ENCODE measurements at places on chromosomes 1 and 21.

GRCh38 chr1:167268347-167268787 is 47.7 kb downstream of the POU2F1 start:
- no peak for DNase-seq

GRCh38 chr1:199290186-199290585 is 651.3 kb downstream of the PTPRC start:
- DNase-seq, result no peak

DNA sequence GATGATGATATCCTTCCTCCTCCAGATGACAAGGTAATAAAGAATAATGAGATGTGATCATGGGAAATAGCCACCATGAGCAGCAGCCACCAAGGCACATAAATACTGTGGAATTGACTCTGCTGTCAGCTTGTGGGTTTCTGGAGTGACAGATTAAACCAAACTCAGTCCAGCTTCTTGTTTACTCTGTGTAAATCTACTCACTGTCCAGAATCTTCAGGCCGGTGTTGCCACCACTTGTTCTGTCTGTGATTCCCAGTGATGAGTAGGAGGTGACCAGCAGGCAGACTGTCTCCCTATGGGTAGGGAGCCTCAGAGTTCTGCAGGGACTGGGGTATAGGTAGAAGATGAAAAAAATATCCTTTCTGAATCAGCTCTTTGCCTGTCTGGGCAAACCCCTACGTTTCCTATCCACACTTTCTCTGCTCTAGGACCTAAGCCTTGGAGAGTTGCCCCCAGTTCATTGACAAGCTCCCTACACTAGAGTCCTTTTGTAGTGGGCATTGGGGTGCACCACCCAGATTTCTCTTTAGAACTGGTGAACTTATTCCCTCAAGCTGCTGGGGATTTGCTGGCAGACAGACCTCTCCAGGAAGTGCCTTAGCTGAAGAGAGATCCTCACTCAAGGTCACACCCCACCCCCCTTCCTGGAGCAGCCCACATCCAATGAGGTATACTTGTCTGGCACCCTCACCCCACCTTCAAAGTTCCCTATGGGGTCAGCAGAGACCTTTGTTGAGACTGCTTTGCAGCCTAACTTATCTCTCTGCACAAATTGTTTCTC is 47.6 kb downstream of the ATP1A1 start:
- DNase-seq, result no peak

GRCh38 chr1:32753532-32754316 is 51.2 kb upstream of the SYNC start:
- peak; percentile 96 for DNase-seq

DNA sequence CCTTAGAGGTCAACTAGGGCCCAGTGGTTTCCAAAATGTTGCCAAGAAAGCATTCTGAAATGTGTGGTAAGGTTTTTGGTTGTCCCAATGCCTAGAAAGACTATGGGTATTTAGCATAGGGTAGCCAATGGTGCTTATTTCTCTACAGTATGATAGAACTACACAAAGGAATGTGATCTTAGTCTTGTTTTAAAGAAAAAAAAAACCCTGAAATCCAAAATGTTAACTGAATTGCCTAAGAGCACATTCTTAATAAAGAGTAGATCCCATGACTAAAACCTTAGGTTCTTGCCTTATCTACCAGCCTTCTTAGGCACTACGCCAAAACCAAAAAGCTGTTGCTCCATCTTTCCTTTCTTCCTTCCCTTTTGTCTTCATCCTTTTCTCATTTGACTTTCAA is 428.2 kb downstream of the MRPL39 start:
- DNase-seq, result no peak

DNA sequence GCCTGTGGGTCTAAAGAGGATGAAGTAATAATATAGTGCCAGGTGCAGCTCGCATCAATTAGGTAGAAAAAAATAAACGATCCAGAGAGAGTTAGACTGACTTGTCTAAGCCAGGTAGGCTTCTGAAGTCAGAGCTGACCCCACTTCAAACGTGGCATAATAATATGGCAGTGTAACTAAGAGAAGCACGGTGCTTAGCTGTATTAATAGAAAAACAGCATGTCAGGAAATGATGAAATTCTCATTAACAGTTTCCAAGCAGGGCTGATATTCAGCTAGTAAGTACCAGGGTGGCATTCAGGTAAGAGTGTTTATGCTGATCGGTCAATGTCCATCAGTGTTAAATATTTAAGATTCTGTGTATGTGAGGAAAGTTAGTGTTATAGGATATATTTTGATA is 145.8 kb upstream of the SAMSN1 start:
- DNase-seq, result no peak

DNA sequence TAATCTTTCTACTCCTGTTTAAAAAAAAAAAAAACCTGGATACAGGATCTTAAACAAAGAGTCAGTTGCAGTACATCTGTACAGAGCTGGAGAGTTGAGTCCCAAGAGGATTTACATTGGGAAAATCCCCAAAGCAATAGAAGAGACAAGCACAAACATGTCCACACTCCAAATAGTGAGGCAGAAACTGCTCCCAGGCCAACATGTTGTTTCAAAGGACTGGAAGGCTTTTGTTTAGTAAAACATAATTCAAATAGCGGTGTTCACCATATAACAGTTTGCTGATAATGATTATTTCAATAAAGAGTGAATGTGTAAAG is 425.4 kb downstream of the ADGRL2 start:
- DNase-seq, result no peak

DNA sequence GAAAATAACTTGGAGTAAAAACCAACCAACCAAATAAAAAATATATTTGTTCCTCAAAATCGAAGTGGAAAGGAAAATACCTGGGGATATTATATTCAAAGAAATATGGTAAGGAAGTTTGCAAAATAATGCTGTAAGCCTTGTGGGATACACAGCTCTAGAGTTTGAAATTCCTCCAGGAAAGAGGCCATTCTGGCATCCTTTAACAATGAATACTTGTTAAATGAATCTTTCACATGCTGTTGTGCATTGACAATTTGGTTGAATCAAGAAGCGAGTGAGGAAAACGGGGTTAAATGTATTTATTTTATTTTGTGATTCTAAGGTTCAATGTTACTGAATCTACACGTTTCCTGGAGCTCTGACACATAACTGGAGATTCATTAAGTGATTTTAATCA is 30.5 kb upstream of the NTNG1 start:
- DNase-seq, result no peak

DNA sequence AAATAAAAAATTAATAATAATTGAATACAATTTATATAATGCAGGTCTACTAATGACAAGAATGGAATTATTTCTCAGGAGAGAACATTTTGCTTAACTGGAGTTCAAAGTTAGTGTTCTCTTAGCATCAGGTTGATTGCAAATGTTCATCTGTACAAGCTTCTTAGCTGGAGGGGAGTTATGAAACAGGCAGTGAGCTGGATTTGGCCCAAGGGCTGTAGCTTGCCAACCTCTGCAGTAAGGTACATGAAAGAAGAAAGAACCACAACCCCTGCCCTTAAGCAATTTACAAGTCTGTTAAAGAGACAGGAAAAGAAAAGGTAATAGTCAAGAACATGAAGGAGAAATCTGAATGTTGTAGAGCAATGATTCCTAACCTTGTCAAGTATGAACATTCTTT is 17.0 kb downstream of the LPGAT1 start:
- DNase-seq, result no peak

GRCh38 chr1:248851390-248851789 is 7.5 kb downstream of the ZNF692 start:
- DNase-seq, result no peak

- DNase-seq, result no peak
These were observed 60.2 kb downstream of the PCP4 start for GRCh38 chr21:39927304-39927886.

DNA sequence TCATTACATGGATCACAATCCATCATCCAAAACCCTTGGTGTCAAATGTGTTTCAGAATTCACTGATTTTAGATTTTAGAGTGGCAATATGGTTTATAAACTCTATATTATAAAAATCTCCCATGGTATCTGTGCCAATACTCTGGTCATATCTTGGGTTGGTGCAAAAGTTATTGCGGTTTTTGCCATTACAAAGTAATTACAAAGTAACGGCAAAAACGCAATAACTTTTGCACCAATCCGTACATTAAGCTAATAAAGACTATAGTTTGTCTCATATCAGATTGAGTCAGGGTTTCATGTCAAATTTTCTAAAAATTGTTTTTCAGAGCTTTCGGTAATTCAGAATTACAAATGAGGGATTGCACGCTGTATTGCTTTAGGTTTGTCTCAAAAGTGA is 23.4 kb upstream of the NTMT2 start:
- no peak for DNase-seq

- no peak for DNase-seq
These were observed 82.0 kb downstream of the UCHL5 start for GRCh38 chr1:192977089-192977706.

GRCh38 chr1:169999331-169999741 is 75.2 kb downstream of the KIFAP3 start:
- no peak for DNase-seq

GRCh38 chr1:8666389-8667167 is 150.9 kb downstream of the RERE start:
- no peak for DNase-seq

GRCh38 chr1:162272419-162272818 is 104.2 kb downstream of the SPATA46 start:
- no peak for DNase-seq

GRCh38 chr21:34916446-34916845 is 132.7 kb downstream of the RUNX1 start:
- no peak for DNase-seq

- DNase-seq, result no peak
These were observed 56.7 kb downstream of the ARHGAP29 start for GRCh38 chr1:94180650-94181049.

- DNase-seq, result no peak
These were observed 200.5 kb upstream of the C1orf105 start for GRCh38 chr1:172219966-172220365.

DNA sequence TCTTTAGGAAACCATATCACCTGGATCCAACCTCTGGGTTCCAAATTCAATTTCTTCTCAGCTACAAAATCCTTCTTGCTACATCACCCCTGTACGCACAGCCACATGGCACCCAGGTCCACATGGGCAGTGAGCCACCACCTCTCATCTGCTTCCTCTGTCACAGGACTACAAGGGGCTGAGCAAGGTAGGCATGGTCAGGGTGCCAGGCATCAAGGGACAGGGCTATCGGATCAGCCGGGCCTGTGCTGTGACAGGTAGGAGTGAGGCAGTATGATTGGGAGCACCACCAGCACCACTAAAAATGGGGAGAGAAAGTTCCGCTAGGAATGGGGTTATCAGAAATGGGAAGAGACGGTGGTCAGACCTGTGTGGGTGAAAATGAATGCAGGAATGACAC is 29.4 kb downstream of the S100A6 start:
- DNase-seq, result no peak

- no peak for DNase-seq
These were observed 395.9 kb upstream of the CAMK1G start for GRCh38 chr1:209187589-209187988.

DNA sequence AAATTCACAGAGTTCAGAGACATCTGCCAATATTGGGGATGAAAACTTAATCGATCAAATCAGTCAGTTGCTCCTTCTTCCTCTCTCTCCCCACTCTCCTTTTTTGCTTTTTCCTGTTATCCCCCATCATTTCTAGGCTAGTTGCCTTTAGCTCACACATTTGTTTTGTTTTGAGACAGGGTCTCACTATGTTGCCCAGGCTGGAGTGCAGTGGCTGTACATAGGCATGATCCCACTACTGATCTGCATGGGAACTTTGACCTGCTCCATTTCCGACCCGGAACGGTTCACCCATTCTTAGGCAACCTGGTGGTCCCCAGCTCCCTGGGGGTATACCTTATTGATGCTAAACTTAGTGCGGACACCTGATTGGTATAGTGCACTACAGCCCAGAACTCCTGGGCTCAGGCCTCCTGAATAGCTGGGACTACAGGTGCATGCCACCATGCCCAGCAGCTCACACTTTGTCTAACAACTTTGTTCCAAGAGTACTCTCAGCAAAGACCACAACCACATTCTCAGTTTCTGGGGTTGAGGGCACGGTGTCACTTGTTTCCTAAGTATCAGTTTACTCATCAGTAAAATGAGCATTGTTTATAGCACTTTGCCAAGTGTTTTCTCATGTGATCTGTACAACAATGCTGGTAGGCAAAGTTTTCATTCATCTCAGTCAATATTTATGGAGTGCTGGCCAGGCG is 6.7 kb upstream of the ELOA start:
- DNase-seq, result no peak

DNA sequence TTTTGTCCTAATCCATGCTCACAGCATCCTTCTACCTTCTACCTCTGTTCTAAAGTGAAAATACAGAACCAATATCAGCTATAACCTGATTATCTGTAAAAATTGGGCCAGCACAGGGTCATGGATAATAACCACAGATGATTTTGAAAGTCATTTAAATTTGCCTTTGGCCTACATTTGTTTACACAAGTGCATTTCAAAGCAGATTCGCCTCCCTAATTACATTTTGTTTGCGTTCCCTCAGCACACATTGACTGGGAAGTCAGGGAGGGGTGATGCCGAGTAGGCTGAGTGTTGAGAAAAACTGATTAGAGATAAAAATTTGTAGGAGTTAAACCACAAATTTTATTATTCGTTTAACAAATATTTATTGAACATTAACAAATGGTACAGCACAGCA is 19.2 kb upstream of the RGS8 start:
- DNase-seq, result no peak

GRCh38 chr1:170520601-170521000 is 11.4 kb upstream of the GORAB start:
- no peak for DNase-seq

GRCh38 chr1:221823561-221823960 is 81.7 kb upstream of the DUSP10 start:
- DNase-seq, result no peak

GRCh38 chr1:232450615-232451014 is 179.3 kb downstream of the SIPA1L2 start:
- no peak for DNase-seq

- DNase-seq, result no peak
These were observed 83.2 kb upstream of the PAPPA2 start for GRCh38 chr1:176379626-176380339.

DNA sequence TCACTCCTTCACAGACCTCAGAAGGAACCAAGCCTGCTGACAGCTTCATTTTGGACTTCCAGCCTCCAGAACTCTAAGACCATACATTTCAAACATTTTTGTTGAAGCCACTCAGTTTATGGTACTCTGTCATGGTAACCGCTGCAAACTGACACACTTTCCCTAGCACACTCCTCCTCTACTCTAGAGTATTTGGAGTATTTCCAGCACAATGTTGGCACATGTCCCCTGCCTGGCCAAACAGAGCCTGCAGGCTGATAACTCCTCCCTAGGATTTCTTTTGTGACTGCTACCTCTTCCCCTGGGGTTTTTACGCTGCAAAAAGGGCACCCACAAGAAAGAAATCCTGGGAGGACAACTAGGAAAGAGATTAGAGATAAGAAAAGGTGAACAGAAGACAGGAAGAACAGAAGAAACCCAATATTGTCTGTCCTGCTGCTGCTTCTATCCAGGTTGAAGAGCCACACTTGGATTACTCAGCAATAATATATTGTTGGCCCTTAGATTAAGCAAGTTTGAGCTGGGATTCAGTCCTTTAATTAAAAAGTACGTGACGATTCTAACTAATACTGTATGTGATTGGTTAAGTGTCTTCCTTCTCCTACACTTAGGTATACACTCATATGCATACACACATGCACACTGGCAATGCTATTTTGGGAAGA is 844.1 kb downstream of the LTN1 start:
- DNase-seq, result no peak

All from GM12891 (cell line).